ENCODE measurements at places on chromosomes 7 and 10.

DNA sequence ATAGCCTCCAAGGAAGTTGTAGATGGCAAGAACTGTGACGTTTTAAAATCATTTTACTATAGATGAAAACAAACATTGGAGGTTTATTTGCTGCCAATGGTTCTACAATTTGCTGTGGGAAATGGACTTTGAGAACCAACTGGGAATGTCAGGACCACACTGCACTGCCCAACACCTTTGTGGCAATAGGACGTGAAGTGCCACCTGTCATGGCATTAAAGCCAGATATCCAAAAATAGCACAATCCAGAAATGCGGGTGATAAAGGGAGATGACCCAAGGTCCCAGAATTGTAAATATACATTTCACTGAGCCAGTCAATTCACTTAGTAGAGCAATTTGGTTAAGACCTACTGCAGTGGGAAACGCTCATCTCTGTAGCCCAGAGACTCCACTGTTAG, 116.4 kb downstream of the MPP7 start:
- DNase-seq = no peak

DNA sequence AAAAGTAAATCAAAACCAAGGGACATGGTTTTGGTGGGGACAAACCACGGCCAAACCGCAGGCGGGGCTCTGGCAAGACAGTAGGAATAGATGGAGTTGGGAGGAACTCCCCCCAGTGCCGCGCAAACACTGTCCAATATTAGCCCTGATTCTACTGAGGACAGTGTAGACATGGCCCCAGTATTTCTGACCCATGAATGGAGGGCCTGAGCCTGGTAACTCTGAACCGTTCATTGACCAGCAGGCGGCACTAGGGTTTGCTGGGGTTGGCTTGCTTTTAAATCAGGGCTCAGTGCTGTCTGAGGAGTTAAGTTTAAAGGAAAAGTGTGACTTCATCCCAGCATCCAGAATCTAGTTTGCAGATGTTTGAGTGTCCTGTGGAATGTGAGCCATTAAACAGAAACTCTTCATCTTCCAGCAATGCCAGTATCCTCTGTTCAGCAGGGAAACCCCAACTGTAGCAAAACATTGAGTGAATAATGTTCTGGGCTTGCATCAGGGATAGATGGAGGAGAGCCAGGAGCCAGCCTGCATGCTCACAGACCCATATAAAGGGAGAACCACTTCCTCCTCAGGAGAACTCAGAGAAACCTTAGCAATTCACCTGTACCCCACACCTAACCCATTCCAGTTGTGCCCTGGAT, 147.4 kb upstream of the PRSS58 start:
- DNase-seq = no peak

- DNase-seq = peak; percentile 6
These were observed 634 bp upstream of the HDAC9 start for GRCh38 chr7:18494821-18495408.

- no peak for DNase-seq
These were observed 66.0 kb upstream of the FGL2 start for GRCh38 chr7:77265666-77266065.

GRCh38 chr10:77077316-77077945, 560.2 kb downstream of the KCNMA1 start:
- no peak for DNase-seq

- peak; percentile 28 for DNase-seq
These were observed 650 bp downstream of the UBE2D1 start for GRCh38 chr10:58335306-58336005.

- no peak for DNase-seq
These were observed 56.3 kb upstream of the TMEM72 start for GRCh38 chr10:44854693-44855350.

DNA sequence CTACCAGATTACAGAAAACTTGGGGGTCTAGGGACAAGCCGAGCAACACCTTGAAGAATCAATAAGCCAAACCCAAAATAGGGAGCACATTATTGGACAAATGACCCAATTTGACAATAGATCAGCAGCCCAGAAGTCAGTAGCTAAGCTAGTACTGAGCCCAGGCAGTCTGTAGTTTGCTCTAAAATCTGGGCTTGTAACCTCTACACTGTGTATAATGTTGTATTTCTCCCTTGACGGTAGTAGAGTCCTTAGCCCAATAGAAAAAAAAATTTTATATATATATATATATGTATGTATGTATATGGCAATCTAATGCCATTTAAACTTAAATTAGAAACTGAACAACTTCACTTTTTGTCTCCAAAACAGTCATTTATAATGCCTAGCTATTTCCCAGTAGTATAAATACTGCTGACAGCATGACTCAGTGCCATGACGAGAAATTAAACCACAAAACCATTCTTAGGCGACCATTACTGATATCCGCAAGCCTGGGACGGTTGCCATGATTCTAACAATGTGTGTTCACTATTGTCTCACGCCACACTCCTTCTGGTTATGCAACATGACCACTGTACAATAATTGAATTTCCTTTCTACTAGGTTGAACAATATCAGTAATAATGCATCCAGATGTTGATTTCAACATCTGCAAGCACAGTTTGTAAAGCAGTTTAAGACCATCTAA, 110.5 kb downstream of the IPMK start:
- no peak for DNase-seq

GRCh38 chr7:149867762-149868622, 5.8 kb upstream of the ATP6V0E2 start:
- DNase-seq = no peak
